ENCODE measurements at places on chromosomes 7 and 10. TPM values are rescaled to one million over a fixed set of nuclear protein-coding genes. Genes with fewer than 3 reads are reported as not detected.

DNA sequence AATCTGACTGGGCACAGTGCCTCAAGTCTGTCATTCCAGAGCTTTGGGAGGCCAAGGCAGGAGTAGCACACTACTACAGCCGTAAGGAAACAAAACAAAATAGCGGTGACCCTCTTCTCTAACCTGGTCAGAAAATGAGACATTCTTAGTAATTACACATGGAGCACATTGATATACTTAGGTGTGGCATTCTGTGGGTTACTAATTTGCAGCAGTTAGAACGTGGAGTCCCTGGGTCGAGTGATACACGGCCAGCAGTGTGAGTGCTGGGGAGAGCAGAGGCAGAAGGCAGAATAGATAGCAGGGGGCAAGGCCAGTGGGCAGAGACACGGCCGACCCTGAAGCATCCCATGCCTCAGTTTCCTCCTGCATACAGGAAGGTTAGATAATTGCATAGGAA, 28.9 kb upstream of the SFMBT2 start:
- no peaks in the 10 kb centered on the region for H3K27me3 ChIP-seq
- DNase-seq = no peak
- no peaks in the 10 kb centered on the region for H3K36me3 ChIP-seq
- no peak overlapping the region for H3K4me3 ChIP-seq

DNA sequence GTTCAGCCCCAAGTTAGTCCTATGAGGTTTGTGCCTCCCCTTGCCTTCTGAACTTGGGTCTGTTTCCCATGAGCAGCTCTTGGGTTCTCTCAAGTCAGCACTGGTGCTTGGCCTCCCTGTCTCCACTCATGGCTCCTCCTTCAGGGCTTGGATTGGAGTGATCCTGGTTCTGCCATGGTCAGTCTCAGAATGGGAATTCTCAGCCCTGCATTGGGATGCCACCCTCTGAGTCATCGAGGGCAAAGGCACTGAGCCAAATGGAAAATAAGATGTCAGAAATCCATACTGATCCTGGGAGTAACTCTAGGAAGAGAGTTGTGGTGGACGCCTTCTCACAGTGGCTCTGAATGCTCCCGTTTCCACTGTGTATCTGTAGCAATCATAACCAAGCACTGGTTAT, 233.4 kb upstream of the HABP2 start:
- H3K27ac ChIP-seq = no peak overlapping the region
- no peaks in the 10 kb centered on the region for H3K27me3 ChIP-seq
- no peaks in the 10 kb centered on the region for H3K4me1 ChIP-seq
- H3K36me3 ChIP-seq = no peaks in the 10 kb centered on the region

DNA sequence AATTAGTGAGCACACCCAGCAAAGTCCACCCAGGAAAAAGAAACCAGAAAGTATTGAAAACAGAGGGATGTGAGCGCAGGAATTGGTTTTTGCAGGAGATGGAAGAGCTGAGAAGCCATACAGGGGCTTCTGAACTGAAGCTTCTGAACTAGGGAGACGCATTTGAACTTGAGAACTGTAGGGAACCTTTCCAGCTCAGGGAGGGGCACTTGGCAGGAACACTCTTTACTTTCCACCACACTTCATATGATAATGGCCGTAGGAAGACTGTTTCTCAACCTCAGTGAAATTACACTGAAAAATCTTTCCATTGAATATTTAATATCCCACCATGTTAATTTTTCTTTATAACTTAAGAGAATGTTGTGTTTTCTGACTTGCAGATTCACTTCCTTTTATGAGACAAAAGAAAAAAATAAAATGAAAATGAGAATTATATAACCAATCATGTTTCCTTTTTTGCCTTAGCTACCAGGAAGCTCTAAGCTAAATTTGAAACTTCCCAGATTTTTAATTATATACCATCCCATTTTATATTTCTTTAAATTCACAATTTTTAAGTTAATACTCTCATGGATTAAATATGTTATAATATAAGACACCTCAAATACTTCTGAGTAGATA, 98.3 kb upstream of the TCF7L2 start:
- H3K4me3 ChIP-seq = no peak overlapping the region
- H3K27ac ChIP-seq = no peak overlapping the region
- no peaks in the 10 kb centered on the region for H3K36me3 ChIP-seq
- no peaks in the 10 kb centered on the region for H3K27me3 ChIP-seq
- no peaks in the 10 kb centered on the region for H3K4me1 ChIP-seq

- H3K4me3 ChIP-seq = no peak overlapping the region
- no peak overlapping the region for H3K27ac ChIP-seq
- peaks cover 76% of the 10 kb centered on the region for H3K27me3 ChIP-seq
- no peak for DNase-seq
- H3K4me1 ChIP-seq = no peaks in the 10 kb centered on the region
- H3K36me3 ChIP-seq = no peaks in the 10 kb centered on the region
Observed at GRCh38 chr10:22338185-22338900, 7.0 kb upstream of the SPAG6 start.

GRCh38 chr10:5670662-5671375, 4.4 kb upstream of the ASB13 start:
- H3K4me3 ChIP-seq = no peak overlapping the region
- H3K27me3 ChIP-seq = no peaks in the 10 kb centered on the region
- DNase-seq = no peak
- no peaks in the 10 kb centered on the region for H3K36me3 ChIP-seq

DNA sequence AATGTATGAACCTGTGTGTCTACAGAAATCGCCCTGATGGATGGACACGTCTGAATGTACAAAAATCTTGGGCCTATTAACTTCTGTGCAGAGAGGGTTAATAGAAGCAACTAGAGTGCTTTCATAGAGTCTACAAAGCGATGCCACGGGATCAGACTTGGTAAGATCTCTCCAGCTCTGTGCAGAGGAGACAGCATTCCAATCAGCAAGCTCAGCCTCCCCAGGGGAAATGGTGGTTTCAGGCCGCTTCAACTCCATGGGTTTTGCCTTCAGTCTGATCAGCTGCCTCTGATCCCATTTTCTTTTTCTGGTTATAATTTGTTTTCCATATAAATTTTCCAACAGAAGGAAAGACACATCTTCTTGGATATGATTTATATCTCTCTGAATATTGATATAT, 35.1 kb upstream of the COBL start:
- no peak for DNase-seq
- H3K27me3 ChIP-seq = no peaks in the 10 kb centered on the region
- H3K36me3 ChIP-seq = no peaks in the 10 kb centered on the region
- no peak overlapping the region for H3K4me3 ChIP-seq
- no peak overlapping the region for H3K27ac ChIP-seq
- no peaks in the 10 kb centered on the region for H3K4me1 ChIP-seq

- no peak overlapping the region for H3K4me3 ChIP-seq
- no peak for DNase-seq
Observed at GRCh38 chr7:83065714-83066113, 97.0 kb downstream of the PCLO start.

- no peaks in the 10 kb centered on the region for H3K36me3 ChIP-seq
- no peaks in the 10 kb centered on the region for H3K27me3 ChIP-seq
- H3K4me1 ChIP-seq = no peaks in the 10 kb centered on the region
- no peak overlapping the region for H3K4me3 ChIP-seq
Observed at GRCh38 chr10:104433669-104434068, 80.0 kb downstream of the CFAP58 start.

DNA sequence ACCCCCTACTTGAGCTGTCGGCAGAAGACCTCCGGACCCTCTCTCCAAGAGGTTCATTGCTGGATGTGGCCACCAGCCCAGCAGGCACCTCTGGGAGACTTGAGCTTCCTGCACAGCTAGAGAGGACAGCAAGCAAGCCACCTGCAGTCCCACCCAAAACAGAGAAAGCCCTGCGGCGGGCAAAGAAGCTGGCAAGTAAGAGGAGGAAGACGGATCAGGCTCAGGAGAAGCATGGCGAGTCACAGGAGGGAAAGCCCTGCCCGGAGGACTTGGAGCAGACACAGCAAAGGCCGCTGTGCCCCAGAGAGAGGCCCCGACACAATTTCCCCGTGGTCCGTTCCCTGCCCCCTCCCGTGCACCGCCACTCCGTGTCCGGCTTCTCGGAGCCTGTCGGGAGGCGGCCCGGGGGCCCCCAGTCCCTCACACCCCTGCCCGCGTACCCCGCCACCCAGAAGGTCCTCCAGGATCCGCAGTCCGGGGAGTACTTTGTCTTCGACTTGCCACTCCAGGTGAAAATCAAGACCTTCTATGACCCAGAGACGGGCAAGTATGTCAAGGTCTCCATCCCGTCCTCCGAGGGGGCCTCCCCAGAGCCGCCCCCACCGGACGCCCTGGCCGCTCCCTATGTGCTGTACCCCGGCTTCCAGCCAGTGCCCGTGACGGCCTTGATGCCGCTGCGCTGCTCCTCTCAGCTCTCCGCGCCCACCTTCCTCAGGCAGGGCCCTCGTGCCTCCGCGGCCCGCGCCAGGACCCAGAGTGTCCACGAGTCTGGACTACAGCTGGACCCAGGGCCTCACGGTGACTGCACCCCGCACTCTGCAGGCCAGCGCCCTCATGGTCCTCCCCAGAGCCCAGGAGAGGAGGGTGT, 27.2 kb downstream of the C10orf71 start:
- DNase-seq = no peak
- H3K36me3 ChIP-seq = no peaks in the 10 kb centered on the region
- no peaks in the 10 kb centered on the region for H3K27me3 ChIP-seq
- no peak overlapping the region for H3K27ac ChIP-seq
- H3K4me3 ChIP-seq = no peak overlapping the region
- no peaks in the 10 kb centered on the region for H3K4me1 ChIP-seq

DNA sequence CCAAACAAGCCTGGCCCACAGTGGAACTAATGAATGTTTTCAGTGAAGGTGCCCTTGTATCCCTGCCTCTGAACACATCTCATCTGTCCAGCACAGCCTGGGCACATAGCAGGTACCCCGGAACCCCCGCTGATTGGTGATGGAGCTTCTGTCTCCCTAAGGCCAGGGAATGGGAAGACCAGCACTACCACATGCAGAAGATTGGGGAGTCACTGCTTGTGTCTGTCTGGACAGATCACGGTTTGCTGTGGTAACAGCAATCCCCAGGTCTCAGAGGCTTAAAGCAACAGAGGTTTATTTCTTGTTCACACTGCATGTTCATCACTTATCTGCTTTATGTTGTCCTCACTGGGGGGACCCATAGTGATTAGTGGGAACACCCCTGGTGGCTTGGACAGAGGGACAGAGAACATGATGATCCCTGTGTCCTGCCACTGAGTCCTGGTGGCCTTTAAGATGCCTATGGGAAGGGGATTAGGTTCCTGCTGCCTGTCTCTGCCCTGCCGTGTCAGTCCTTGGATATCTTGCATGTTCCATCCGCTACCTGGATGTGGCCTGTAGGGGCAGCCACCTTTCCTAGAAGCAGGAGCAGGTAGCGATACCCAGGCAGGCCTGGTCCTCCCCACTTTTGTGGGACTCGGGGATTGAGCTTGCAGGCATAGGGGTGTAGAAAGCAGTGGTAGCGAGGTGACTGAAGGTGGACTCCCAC, 3.6 kb downstream of the TSPAN14 start:
- peak overlapping the region; percentile 79 for H3K27ac ChIP-seq
- H3K4me1 ChIP-seq = peaks cover 74% of the 10 kb centered on the region
- no peaks in the 10 kb centered on the region for H3K27me3 ChIP-seq
- H3K36me3 ChIP-seq = no peaks in the 10 kb centered on the region
- no peak for DNase-seq
- no peak overlapping the region for H3K4me3 ChIP-seq

DNA sequence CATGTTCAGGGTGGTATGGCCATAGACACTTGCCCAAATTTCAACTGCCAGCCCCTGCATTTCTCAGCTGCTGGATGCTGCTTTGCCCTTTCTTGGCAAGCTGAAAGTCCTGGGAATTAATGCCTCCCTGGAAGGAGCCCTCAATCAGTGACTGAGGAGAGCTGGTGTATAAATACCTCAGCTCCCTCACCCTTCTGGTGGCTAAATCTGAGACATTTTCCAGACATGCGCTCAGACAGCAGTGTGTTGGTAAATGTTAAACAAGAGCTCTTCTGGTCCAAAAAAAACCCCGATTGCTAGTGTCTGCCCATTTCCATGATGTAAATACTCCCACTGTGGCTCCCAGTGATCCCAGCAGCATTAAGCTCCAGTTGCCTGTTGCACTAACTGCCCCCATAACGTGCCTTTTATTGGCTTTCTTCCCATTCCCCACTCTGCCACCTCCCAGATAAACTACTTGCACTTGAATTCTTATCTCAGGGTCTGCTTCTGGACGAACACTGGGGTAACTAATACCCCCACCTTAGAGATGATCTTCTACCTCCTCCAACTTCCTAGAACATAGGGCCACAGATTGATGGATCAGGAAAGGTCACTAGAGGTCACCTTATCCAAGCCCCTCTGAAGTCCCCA, 6.7 kb upstream of the MYH16 start:
- no peak overlapping the region for H3K4me3 ChIP-seq
- H3K27me3 ChIP-seq = no peaks in the 10 kb centered on the region
- no peaks in the 10 kb centered on the region for H3K4me1 ChIP-seq
- H3K36me3 ChIP-seq = no peaks in the 10 kb centered on the region
- no peak for DNase-seq
- H3K27ac ChIP-seq = no peak overlapping the region

DNA sequence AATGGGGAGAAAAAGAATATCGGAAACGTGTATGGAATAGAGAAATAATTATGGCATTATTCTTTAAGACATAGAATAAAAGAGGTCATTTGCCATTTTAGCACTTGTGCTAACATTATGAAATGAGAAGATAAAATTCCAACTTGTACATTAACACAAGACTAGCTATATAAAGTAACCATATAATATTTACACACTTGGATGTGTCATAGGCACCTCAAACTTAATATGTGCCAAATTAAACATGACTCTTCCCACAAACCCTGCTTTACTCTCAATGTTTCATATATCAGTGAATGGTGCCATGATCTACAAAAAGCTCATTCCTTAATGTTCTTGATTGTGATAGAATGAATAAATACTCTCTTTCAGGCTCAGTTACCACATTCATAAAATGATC, 4.1 kb upstream of the MINDY3 start:
- H3K4me3 ChIP-seq = no peak overlapping the region
- no peaks in the 10 kb centered on the region for H3K27me3 ChIP-seq
- no peaks in the 10 kb centered on the region for H3K36me3 ChIP-seq
- DNase-seq = no peak
- no peak overlapping the region for H3K27ac ChIP-seq

DNA sequence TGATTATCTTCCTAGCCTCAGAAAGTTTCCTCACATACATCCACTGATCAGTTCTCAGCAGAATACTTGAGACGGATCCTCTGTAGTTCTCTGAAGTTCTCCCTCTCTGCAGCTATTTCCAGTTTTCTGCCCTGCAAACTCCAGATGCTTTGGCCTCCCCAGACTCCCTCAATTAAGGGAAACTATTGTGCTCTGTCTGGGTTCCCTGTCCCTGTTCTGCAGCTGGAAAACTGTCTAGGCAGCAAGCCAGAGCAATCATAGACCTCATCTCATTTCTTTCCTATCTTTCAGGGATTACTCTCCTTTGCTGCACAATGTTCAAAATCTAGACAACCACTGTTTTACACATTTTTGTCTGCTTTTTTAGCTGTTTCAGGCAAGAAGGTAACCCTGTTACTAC, 9.2 kb downstream of the MICU1 start:
- no peak for DNase-seq
- no peak overlapping the region for H3K4me3 ChIP-seq
- H3K36me3 ChIP-seq = no peaks in the 10 kb centered on the region
- no peaks in the 10 kb centered on the region for H3K27me3 ChIP-seq
- no peaks in the 10 kb centered on the region for H3K4me1 ChIP-seq

Gene PNLIP
- total RNA-seq = not detected

Gene PSPH
- total RNA-seq = 7.2 TPM

Gene ATRNL1
- 7.8 TPM for total RNA-seq

Gene DRGX
- not detected for total RNA-seq

Gene FRMPD2
- total RNA-seq = not detected

Gene EN2
- not detected for total RNA-seq

Gene CNTNAP2
- 0.82 TPM for total RNA-seq

Data from sigmoid colon (tissue), 7 donors.